ENCODE measurements at places on chromosomes 2 and 18.

GRCh38 chr2:202944816-202945215, 32.7 kb downstream of the CARF start:
- no peak for DNase-seq

DNA sequence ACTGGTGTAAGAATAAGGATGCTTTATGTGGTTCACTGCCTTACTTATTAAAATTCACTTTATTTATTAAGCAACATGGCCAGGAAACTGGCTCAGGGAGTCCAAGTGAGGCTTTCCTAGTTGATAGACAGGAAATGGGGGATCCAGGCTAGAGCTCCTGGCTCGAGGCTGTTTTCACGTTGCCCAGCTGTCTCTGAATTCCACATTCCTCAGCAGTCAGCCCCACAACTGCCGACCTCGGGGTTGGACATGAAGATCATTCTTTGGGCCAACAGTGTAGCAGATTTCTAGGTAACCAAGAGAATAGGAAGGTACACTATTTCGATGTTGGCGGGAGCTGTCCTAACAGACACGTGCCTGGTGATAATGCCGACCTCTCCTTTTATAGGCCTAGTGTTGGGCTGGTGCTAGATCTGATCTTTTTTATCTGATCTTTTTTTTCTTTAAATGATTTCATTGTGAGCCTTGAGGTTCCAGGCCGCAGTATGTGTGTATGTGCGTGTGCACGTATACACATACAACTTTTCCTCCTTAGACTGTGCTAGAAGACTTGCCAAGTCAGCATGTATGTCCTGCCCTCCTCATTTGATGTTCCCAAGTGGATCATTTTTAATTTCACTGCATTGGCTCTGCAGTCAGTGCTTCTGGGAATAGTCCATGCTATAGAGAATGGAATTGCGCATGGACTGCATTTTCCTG, 103.5 kb downstream of the CABLES1 start:
- DNase-seq, result no peak

- no peak for DNase-seq
Observed at GRCh38 chr2:233867993-233868532, at the start of gene MSL3B. Gene MSL3B, minus strand, starts transcription at chr2:233868386.

- no peak for DNase-seq
Observed at GRCh38 chr2:219681694-219682300, 54.4 kb downstream of the SLC4A3 start.

GRCh38 chr2:183035298-183035953, 2.8 kb downstream of the NCKAP1 start:
- DNase-seq, result peak; percentile 42

DNA sequence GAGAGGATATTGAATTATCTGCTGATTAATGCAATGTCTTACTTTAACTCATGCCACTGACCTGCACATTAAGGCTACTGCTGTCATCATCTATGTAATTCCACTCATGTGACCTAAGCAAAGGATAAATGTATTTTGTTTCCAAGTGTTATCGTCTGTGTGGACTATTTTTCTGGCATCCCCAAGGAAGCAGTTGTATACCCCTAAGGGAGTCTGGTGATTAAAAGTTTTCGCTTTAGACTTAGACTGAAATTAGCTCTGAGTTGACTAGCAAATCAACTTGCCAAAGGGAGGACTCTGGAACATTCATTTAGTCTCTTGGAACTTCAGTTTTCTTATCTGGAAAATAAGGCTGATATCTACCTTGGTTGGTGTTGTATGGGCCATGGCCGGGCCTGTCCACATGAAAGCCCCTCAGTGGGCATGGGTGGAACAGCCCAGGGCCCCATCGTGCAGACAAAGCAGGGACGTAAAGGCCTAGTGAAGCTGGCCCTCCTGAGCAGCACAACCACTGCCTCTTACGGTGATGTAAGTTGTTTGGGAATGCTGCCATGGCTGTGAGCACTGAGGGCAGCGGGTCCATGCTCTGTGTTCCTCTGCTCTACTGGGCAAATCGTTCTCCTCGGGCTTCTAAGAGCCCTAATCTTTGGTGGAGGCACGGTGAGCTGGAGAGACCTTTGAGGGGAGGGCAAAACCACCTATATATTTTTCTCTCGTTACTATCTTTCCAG, 144.4 kb upstream of the RNF152 start:
- DNase-seq, result no peak

GRCh38 chr2:234335661-234336228, 161.1 kb downstream of the ARL4C start:
- DNase-seq, result peak; percentile 29

DNA sequence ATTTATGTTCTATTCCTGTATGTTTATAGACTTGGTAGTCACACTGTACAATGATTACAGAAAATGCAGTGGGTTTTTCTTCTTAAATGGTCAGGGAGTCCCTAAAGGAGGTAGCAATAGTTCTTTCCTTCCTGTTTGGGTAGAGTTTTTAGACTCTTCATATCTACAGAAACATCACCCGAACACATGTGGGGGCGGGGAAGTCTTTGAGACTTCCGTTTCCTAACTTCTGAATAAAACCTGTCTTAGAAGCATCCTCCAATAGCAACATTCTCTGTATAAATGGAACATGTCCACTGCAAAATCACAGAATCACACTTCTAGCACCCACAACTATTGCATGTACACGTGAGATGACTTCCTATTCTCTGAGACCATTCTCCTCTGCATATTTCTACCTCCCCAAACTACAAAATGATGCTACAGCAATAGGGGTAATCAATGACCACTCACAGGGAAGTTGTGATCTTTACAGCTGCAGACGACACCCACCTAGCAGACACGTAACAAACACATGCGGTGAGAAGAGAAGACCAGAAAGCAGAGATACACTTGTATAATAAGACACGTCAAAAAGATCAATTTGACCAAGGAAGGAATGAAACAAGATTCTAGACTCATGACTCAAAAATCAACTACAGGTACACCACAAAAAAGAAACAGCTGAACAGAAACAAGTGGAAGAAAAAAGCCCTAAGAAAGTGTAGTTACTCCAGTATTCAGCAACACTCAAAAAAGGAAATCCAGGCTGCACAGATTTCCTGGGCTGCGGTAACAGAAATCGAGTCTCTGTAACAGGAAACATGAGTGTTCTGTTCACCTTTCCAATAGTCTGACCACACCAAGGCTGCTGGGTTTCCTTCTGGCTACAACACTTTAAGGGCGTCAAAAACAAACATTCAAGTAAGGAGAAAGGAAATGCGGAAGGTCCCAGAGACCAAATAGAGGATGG, 120.4 kb downstream of the ZNF516 start:
- no peak for DNase-seq

- DNase-seq, result no peak
Observed at GRCh38 chr2:176772816-176773215, 439.8 kb upstream of the HNRNPA3 start.

DNA sequence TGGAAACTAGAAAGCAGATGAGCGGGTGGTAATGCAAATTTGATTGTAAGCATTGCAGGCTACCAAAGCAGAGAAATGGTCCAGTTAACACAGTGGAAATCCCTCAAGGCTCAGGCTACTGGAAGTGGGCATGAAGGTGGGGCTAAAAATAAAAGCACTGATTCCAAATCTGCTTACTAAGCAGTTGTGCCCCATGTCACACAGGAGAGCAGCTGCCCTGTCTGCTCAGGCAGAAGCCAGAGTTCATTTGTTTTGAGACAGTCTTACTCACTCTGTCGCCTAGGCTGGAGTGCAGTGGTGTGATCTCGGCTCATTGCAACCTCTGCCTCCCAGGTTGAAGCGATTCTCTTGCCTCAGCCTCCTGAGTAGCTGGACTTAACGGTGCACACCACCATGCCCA, 42.5 kb upstream of the TSPYL6 start:
- DNase-seq, result no peak

GRCh38 chr2:231708773-231709635, 679 bp downstream of the PTMA start:
- no peak for DNase-seq

Data from G401 (cell line).